ENCODE measurements at places on chromosomes 12 and 14. TPM values are rescaled to one million over a fixed set of nuclear protein-coding genes. Genes with fewer than 3 reads are reported as not detected.

Gene PPHLN1
- 83.5 TPM for total RNA-seq

Gene SLC7A7
- 0.25 TPM for total RNA-seq

Gene MORN3
- 3.5 TPM for total RNA-seq

Gene RGS6
- total RNA-seq, result 1.4 TPM

Gene KRT72
- 12.3 TPM for total RNA-seq

Gene FAM181A
- total RNA-seq, result not detected

Gene LMO3
- not detected for total RNA-seq

Gene KLHL28
- 16.8 TPM for total RNA-seq

Gene RBM23
- 79.0 TPM for total RNA-seq

Gene KRT3
- total RNA-seq, result not detected

Gene PLXNC1
- total RNA-seq, result 27.4 TPM

Gene CELA1
- not detected for total RNA-seq

Gene RD3L
- total RNA-seq, result not detected

Gene NGDN
- total RNA-seq, result 46.4 TPM

Gene JAG2
- total RNA-seq, result 1.5 TPM

Gene GPR162
- 0.29 TPM for total RNA-seq

Gene VRTN
- not detected for total RNA-seq

Gene SERPINA4
- not detected for total RNA-seq

Gene OR4E2
- not detected for total RNA-seq

Gene GLIPR1L2
- 0.75 TPM for total RNA-seq

Gene TMEM19
- total RNA-seq, result 22.4 TPM

Gene USP44
- total RNA-seq, result 3.7 TPM

Gene PLCZ1
- not detected for total RNA-seq

Gene KERA
- total RNA-seq, result not detected

Data from activated CD4-positive, alpha-beta T cell treated with anti-CD3 and anti-CD28 coated beads, Interleukin-2, amount 10 ng/mL, durations not matched to agents 7 days and 5 days (primary cell).